GM10248 (cell line): ENCODE measurements at places on chromosomes 5 and 9.

DNA sequence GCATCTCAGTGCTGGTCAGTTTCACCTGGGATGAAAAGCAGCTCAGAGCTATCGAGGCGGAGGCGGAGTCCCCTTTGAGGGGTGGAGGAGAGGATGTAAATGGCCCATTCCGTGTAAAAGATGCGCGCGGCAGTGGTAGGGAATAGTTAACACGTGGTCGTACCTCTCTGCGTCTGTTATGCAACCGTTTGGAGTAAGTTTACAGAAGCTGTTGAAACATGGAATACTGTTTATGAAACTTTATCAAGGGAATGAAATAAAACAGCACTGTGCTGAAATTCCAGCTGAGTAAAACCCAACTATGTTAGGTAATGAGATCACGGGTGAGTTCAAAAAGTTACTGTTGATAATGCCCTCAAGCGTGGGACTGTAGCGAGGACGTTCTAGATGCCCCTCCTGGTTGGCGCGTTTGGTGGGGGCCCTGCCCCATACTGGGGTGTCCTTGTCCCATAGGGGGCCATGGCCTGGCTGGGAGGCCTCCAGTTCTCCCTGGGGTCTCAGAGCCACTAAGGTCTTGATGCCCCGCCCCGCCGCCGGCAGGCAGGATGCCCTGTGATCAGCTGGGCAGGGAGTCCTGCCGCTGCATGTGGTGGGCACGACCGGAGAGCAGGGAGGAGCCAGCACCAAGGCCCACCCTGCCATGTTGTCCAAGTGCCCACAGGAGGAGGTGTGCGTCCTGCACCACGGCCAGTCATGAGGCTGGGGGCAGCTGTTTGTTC is 90.9 kb downstream of the COL5A1 start:
- DNase-seq: no peak

DNA sequence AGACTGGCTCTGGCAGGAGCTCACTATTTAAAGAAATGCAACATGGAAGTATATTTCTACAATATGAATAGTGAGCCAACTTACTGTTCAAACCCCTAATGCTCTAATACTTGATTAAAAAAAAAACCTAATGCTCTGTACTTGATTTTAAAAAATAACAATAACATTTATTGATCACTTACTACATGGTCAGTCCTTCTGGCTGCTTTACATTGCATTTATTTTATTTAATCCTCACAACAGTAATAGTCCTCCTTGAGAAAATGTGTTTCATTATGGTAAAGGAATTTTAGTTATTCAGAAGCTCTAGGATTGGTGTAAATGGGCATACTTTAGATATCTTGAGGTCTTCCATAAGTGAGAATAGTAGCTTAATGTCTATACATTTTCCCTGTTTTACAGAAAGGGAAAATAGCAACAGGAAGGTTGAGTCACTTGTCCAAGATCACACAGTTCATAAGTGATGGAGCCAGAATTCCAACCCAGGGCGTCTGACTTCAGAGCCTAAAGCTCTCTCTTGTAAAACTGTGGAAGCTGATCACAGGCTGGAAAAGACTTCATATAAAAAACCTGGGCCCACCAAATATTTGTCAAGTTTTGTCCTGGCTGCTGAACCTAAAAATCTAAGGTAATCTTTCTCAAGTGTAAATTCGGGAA is 1.0 kb downstream of the STARD4 start:
- no peak for DNase-seq

- DNase-seq: no peak
These were observed 127.8 kb upstream of the DHFR start for GRCh38 chr5:80782626-80783025.

DNA sequence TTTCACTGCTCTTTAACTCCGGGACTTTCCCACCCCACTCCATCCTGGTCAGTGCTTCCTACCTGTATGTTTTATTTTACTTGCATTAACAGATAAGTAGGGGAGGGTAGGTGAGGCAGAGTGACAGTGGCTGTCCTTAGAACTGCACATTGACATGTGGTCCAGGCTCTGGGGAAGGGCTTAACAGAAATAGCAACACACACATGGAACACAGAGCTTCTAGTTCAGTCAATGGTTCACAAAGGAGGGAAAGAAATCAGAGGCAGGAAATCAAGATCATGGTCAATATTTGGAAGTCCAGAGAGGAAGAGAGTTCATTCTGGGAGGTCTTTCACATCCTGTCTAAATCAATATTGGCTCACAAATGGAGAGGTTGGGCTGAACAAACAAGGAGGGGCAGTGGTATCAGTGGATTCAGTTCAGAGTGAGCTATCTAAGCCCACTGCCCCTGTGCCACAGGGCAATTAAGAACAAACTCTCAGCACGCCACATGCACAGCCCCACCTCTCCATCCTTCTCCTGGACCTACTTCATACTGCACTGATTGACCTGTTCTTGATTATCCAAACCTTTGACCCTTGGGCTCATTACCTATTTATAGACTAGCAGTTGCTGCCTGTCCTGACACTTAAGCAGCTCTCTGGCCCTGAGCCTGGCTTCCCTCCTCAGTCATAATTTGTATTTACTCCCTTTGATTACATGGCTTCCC is 6.2 kb upstream of the VPS13A start:
- DNase-seq: no peak

- DNase-seq: no peak
These were observed 155.9 kb downstream of the ERCC6L2 start for GRCh38 chr9:96031366-96031824.

GRCh38 chr5:16411235-16411634 is 54.4 kb downstream of the ZNF622 start:
- no peak for DNase-seq

- no peak for DNase-seq
These were observed 154.5 kb downstream of the ARHGEF28 start for GRCh38 chr5:73780302-73781080.

GRCh38 chr5:61253547-61253946 is 78.5 kb upstream of the ZSWIM6 start:
- DNase-seq: no peak

- no peak for DNase-seq
These were observed 76.3 kb downstream of the HSPA4 start for GRCh38 chr5:133128066-133128465.

GRCh38 chr9:74358959-74359358 is 138.2 kb upstream of the RORB start:
- DNase-seq: no peak

- no peak for DNase-seq
These were observed 119.8 kb downstream of the GIN1 start for GRCh38 chr5:103000089-103000488.

GRCh38 chr5:56534102-56534829 is 281.1 kb upstream of the MAP3K1 start:
- no peak for DNase-seq

- no peak for DNase-seq
These were observed 143.7 kb downstream of the ARHGAP26 start for GRCh38 chr5:142913728-142914338.

GRCh38 chr9:82467436-82467835 is 478.9 kb downstream of the SPATA31D1 start:
- no peak for DNase-seq

- DNase-seq: no peak
These were observed 59.5 kb upstream of the PCSK1 start for GRCh38 chr5:96492459-96493047.

DNA sequence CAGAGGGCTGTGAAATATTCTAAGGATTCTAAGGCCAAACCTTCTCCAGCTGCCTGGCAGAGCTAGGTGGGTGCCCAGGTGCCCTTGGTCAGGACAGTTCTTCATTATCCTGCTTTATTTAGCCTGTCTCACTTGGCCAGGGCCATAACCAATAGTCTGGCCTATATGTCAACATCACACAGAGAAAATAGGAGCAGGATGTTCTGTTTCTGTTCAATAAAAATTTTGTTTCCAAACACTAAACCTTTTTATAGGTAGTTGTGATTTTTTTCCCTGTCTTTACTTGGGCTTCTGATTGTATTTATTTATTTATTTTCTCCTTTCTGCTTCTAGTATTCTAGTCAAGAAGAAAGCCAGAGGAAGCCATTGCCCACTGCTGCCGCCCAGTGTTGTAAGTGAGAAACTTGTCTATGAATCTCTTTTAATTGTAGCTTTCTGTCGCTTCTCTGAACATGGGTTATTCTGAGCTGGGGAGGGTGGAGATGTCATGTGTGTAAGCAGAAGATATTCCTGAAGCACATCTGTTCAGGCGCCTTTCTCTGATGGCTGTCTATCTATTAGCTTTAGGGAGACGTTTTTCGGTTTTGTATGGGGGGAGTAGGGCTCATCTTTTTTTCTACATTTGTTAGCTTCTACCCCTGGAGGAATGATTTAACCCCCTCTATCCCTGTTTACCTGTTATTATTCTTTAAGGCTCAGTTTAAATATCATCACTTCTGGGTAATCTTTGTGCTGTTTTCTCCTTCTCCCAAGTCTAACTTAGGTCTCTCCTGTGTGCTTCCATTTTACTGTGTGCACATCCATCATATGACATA is 97.1 kb downstream of the UNC13B start:
- peak; percentile 24 for DNase-seq

DNA sequence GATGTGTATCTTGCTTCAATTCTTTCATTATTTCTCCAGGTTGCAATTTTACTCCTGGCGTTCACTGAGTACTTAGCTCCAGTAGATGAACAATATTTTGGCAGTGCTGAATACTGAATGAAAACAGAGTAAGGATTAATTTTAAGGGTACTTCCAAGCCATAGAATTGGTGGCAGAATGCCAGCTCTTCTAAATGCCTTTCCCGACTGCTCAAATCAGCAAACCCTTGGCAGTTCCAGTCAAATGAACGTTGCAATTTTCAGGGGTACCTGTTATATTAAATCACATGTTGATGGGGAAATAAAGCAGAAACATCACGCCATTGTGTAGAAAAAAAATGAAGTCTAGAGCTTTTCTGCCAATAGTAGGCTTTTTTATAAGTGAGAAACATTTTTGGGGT is 282.4 kb upstream of the RPS23 start:
- DNase-seq: no peak

GRCh38 chr5:73375949-73376348 is 72.6 kb downstream of the FOXD1 start:
- DNase-seq: no peak

DNA sequence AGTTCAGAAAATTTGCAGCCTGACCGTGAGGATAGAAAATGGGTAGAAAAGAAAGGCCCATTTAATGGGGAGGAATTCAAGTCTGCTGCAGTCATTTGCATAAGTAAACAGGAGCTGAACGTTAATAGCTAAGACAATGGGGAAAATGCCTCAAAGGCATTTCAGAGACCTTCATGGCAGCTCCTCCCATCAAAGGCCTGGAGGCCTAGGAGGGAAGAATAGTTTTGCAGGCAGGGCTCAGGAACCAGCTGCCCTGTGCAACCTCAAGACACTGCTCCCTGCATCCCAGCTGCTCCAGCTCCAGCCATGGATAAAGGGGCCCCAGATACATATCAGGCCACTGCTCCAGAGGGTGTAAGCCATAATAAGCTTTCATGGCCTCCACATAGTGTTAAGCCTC is 32.2 kb upstream of the CDH18 start:
- DNase-seq: no peak

DNA sequence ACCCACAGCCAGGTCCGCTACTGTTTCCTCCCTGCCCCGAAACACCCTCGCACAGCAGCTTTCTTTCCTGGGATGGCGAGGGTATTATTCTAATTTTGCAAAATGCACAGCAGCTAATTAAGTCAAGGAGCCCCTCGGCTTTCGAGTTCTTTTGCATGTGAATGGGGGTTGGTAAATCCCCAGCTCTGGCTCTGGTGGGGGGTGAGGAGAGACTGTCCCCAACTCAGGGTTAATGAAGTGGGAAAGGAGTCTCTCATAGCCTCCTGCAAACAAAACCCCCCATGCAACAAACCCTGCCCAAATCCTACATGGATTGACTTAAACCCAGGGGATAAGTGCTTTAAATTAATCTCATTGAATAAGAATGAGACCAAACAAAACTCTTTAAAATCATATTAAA is 8.8 kb downstream of the BARHL1 start:
- no peak for DNase-seq

DNA sequence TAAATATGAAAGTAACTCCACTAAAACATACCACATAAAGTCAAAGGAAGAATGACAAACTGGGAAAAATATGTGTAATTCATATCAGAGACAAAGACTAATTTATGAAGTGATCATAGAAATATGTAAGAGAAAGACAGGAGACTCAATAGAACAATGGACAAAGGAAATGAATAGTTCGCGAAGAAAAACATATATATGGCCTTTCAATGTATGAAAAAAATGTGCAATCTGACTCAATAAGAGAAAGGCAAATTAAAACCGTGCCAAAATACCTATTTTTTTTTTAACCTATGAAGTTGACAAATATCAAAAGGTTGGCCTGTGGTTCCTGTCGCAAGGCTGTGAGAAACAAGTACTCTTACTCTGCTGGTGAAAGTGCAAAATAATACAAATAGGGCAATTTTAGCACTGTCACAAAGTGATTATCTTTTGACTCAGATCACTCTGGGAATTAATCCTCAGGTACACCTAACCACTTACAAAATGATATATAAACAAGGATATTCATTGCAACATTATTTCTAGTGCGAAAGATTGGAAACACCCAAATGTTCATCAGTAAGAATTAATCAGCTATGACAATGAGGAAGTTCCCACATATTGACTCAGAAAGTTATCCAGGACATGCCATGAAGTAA is 3.7 kb downstream of the C9 start:
- DNase-seq: no peak

- DNase-seq: no peak
These were observed 169.2 kb upstream of the CTNND2 start for GRCh38 chr5:12073426-12073825.

- DNase-seq: no peak
These were observed 39.6 kb upstream of the SAP30L start for GRCh38 chr5:154406231-154406630.

DNA sequence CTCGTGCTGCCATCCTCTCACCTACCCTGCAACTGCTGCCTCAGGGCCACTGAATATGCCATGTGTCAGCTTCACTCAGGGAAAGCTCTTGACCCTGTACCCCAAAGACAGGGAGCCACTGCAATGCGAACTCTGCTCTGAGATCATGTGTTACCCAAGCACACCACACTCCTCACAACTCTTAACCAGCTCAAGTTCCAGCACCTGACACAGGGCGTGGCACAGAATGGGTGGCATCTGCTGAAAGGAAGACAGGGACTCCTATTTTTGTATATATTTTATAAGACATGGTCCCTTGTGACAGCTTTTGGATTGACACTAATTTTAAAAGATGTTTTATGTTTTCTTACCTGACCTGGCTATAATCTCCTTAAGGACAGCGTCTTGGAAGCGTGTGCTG is 10.7 kb downstream of the PHYKPL start:
- DNase-seq: no peak

DNA sequence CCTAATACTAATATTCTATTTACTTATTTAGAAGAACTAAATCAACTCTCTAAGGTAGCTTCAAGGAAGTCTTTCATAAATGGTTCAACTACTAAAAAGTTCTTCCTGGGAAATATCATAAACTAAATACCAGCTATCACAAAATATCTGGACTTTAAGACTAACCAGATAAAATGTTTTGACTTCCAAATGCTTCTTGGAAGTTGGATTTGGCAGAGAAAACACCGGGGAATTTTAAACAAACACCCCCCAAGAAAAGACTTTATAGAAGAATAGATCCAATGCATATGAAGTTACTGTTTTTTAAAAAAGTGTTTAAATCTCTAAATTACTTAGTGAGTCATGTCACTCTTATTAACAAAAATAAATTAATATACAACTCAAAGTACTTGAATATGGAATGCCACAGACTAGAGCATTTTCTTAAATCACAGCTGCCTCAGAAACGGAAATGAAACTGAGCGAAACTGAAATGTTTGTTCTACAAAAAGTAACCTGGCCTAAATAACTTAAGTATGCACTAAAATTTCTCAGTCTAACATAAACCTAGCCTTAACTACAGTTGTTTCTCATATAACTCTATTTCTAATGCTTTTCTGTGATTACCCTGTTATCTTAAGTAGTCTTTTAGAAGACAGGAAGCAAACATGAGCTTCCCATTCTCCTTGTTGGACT is 6.8 kb downstream of the ABCA1 start:
- DNase-seq: no peak

GRCh38 chr5:149636861-149637246 is 55.6 kb downstream of the ARHGEF37 start:
- DNase-seq: peak; percentile 73
